ENCODE measurements at places on chromosomes 1 and 21.

GRCh38 chr1:75136195-75136815 is 2.1 kb downstream of the LHX8 start:
- DNase-seq: no peak

DNA sequence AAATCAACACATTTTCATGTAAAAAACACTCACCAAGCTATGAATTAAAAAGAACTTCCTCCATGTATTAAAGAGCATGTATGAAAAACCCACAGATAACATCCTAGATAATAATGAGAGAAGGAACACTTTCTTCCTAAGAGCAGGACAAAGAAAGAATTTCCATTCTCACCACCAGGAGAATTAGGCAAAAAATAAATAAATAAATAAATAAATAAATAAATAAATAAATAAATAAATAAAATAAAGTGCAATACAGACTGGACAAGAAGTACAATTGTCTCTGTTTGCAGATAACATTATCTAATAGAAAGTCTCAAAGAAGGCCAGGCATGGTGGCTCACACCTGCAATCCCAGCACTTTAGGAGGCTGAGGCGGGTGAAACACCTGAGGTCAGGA is 218.2 kb downstream of the BRINP3 start:
- DNase-seq: no peak

DNA sequence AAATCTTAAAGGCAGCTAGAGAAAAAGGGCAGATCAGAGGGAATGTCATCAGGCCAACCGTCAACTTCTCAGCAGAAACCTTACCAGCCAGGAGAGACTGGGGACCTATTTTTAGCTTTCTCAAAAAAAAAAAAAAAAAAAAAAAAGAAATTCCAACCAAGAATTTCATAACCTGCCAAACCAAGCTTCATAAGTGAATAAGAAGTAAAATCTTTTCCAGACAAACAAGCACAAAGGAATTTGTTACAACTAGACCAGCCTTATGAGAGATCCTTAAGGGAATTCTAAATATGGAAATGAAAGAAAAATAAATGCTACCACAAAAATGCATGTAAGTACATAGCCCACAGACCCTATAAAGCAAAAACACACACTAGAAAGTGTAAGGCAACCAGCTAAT is 267.7 kb downstream of the AKT3 start:
- DNase-seq: no peak

DNA sequence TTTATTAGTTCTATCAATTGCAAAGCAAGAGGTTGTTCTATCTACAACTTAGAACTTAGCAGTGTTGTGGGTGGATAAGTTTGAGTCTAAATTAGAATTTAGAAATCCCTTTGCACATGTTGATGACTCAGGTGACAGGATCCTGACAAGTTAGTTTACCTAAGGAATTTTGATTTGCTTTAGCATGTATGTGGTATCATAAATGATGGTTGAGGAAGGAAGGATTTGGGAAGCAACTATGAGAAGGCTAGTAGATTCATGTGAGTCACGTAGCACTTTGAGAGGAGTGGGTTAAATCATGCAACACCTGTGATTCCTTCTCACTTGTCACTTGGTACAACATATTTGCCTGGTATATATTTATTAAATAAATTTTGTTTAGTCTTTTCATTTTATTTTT is 223.7 kb upstream of the USP25 start:
- DNase-seq: no peak

Data from CD4-positive, alpha-beta T cell treated with Interleukin-10 for 1 hour (primary cell).